ENCODE measurements at places on chromosomes 2 and 18. TPM values are rescaled to one million over a fixed set of nuclear protein-coding genes. Genes with fewer than 3 reads are reported as not detected.

The LBX2 gene
- total RNA-seq, result 4.2 TPM

The FHL2 gene
- 77.6 TPM for total RNA-seq

The IL1RN gene
- total RNA-seq, result 0.46 TPM

The LRP1B gene
- not detected for total RNA-seq

The FAM110C gene
- total RNA-seq, result 0.09 TPM

The ELMOD3 gene
- 12.7 TPM for total RNA-seq

The TRAPPC12 gene
- total RNA-seq, result 65.8 TPM

The SFTPB gene
- 0.13 TPM for total RNA-seq

The AKAIN1 gene
- total RNA-seq, result not detected

The CPLX4 gene
- not detected for total RNA-seq

The HRH4 gene
- not detected for total RNA-seq

The GALNT14 gene
- total RNA-seq, result 48.4 TPM

The CPSF3 gene
- total RNA-seq, result 49.6 TPM

The CKAP2L gene
- total RNA-seq, result 13.4 TPM

The TIA1 gene
- total RNA-seq, result 47.7 TPM

The ASNSD1 gene
- 33.3 TPM for total RNA-seq

The AGXT gene
- total RNA-seq, result not detected

The CCDC121 gene
- total RNA-seq, result 4.0 TPM

The CTIF gene
- total RNA-seq, result 13.3 TPM

The EFEMP1 gene
- total RNA-seq, result 43.3 TPM

The ECEL1 gene
- 0.15 TPM for total RNA-seq

The HDHD2 gene
- 10.8 TPM for total RNA-seq

The SULT1C4 gene
- not detected for total RNA-seq

The OR6B2 gene
- total RNA-seq, result not detected

The SLC35F6 gene
- 35.4 TPM for total RNA-seq

The TMEM178A gene
- 0.14 TPM for total RNA-seq

The SCYGR7 gene
- total RNA-seq, result not detected

The BCL2L11 gene
- 9.9 TPM for total RNA-seq

The ZFAND2B gene
- total RNA-seq, result 19.9 TPM

The ABCG8 gene
- not detected for total RNA-seq

The TMEM198 gene
- total RNA-seq, result 0.90 TPM

The VSNL1 gene
- total RNA-seq, result not detected

The RAB6D gene
- not detected for total RNA-seq

The DLGAP1 gene
- 0.01 TPM for total RNA-seq

The INPP5D gene
- total RNA-seq, result 0.29 TPM

The EVX2 gene
- not detected for total RNA-seq

The CFC1 gene
- not detected for total RNA-seq

The DTNA gene
- total RNA-seq, result 0.15 TPM

The GNAL gene
- 4.4 TPM for total RNA-seq

The POTEI gene
- not detected for total RNA-seq

The DCDC2C gene
- total RNA-seq, result 0.55 TPM

The SLC5A7 gene
- total RNA-seq, result not detected

The AQP12B gene
- total RNA-seq, result not detected

The PECR gene
- total RNA-seq, result 15.7 TPM

The KLHL14 gene
- total RNA-seq, result not detected

The TM4SF20 gene
- total RNA-seq, result 6.6 TPM

Data from A549 treated with CORT108297 at 1 μM for 4 hours (cell line).